COLO829 (cell line): ENCODE measurements at places on chromosomes 7 and 10.

GRCh38 chr10:72834183-72834825, 59.2 kb upstream of the OIT3 start:
- DNase-seq: peak; percentile 28

DNA sequence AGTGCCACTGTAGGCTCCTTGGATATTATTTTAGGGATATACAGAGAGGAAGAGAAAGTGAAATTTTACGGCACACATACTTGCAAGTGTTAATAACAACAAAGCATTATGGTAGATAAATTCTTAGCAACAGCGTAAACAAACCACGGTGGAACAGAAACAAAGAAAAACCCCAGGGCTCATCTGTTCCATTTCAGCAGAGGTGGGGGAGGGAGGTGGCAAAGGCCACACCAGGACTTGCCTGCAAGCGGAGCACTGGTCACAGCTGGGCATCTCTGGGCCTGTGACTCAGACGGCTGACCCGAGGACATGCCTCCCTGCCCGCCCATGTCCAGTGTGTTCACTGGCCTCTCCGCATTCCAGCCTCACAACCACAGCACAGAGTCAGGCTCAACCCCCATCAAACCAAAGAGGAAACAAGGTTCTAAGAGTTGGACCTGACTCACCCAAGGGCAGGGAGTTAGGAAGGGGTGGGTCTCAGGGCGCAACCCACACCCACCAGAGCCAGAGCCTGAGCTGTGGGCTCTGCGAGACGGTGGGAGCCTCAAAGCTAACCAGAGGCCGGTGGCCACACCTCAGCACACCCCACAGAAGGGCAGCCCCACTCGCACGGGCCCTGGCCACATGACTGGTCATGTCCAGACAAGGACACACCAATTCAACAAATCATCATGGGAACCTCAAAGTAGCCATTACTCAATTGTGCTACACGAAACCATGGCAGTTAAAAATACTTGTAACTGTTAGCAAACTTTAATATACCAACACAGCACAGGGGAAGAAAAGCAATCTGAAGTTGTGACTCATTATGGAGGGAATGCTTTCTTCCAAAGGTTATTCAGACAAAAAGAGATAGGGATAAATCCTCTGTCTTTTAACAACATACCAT, 10.7 kb downstream of the ESYT2 start:
- DNase-seq: peak; percentile 64

DNA sequence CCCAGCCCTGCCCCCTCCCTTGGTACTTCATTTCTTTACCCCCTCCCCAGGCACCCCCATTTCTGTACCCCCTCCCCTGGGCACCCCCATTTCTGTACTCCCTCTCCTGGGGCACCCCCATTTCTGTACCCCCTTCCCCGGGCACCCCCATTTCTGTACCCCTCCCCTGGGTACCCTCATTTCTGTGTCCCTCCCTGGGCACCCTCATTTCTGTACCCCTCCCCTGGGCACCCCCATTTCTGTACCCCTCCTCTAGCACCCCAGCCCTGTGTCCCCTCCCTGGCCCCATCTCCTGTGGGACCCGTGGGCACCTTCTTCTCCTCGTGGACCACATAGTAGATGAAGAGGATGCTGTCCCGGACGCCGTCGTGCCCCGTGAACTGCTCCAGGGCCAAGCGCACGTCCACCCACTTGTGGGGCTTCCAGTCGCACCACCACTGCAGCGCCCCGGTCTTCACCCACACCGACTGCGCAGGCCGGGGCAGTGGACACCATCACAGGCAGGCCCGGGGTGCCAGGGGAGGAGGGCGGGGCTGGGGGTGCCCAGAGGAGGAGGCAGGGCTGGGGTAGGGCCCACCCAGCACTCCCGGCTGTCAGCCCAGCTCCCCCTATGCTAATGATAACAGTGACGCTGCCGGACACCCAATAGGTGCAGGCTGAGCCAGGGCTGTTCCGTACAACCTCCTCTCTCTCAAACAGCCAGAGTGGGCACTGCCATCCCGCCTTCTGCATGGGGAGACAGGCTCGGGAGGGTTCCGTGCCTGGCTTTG, 20.4 kb downstream of the TECPR1 start:
- no peak for DNase-seq

DNA sequence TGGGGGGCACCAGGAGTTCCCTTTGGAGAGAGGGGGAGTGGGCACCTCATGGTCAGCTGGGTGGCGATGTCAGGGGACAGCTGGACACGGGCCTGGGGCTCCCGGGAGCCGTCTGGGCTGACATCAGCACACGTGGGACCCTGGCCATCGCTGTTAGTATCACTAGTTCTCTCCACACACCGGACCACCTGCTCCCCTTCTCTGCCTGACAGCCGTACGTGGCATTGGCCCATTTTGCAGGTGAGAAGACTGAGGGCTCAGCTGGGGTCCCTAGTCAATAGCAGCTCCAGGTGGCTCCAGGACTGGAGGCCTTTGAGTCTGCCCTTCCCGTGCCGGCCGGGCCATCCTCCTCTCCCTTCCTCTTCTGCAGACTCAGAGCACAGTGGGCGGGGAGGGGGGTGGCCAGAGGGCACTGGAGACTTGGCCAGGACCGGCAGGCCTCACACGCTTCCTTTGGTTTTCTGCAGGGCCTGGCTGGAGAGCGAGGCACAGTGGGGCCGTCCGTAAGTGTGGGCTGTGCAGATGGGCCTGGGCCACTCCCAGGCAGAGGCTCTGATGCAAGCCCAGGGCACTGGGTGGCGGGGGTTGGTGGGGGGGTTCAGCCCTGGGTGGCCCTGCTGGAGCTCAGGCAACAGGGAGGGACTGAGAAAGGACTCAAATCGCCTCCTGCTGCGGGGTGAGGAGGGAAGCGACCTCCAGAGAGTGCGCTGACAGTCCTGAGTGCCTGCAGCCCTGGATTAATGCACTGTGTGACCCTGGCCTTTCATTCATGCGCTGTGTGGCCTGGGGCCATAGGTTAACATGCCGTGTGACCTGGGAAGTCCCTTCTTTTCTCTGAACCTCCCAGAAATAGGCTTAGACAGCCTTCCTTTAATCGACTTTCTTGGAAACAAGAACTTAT, 78.2 kb downstream of the MYL10 start:
- no peak for DNase-seq

DNA sequence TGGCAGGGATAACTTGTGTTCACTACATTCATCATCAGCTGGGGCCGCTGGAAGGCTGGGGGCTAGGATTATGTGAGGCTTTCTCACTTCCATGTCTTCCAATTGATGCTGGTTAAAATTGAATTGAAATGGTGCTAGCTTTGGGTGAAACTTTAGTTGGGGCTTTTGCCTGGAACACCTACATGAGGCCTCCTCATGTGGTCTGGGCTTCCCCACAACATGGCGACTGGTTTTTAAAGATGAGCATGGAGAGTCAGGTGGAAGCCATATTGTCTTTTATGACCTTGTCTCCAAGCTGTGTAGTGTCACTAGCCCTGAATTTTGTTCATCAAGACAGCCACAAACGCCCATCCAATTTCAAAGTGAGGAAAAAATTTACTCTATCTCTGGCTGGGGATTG, 1033.9 kb downstream of the TYW1 start:
- no peak for DNase-seq

- no peak for DNase-seq
Observed at GRCh38 chr7:147412109-147412508, 1178.5 kb upstream of the C7orf33 start.

GRCh38 chr7:138951953-138952352, 29.2 kb downstream of the KIAA1549 start:
- DNase-seq: no peak

- DNase-seq: no peak
Observed at GRCh38 chr7:83524277-83525075, 124.5 kb downstream of the SEMA3E start.

- DNase-seq: peak; percentile 45
Observed at GRCh38 chr10:102422545-102423129, 2.0 kb downstream of the FBXL15 start.

GRCh38 chr10:18185621-18186020, 45.4 kb downstream of the CACNB2 start:
- DNase-seq: no peak

GRCh38 chr7:39526666-39527065, 39.5 kb upstream of the YAE1 start:
- no peak for DNase-seq

- no peak for DNase-seq
Observed at GRCh38 chr10:12579954-12580858, 230.9 kb downstream of the CAMK1D start.

GRCh38 chr10:132583456-132583855, 45.9 kb downstream of the INPP5A start:
- DNase-seq: no peak
